Right ventricle myocardium inferior (tissue), 1 donor: ENCODE measurements at places on chromosomes 6 and 20. TPM values are rescaled to one million over a fixed set of nuclear protein-coding genes. Genes with fewer than 3 reads are reported as not detected.

The SLC17A1 gene
- total RNA-seq: not detected

The SS18L1 gene
- total RNA-seq: 7.8 TPM

DNA sequence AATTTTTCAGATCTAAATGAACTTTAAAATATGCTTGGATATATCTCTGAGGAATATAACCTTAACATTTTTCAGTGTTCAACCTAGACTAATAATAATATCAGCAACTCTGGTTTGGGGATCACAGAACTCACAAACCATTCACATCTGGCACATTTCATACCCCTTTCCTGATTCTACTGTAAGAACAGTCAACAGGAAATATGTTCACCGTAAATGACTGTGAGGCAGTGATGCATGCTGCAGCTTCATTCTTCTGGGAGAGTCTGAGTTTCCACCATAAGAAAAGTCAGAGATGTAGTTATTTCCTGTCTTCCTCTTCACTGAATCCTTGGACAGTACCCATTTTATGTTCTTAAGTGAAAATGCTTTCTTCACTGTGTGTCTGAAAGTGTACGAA lies 134.2 kb upstream of the IFNGR1 start:
- DNase-seq: no peak

The SDC4 gene
- 82.1 TPM for total RNA-seq

- DNase-seq: no peak
Measured at GRCh38 chr20:11181966-11182365, 508.2 kb upstream of the JAG1 start.

The C6orf132 gene
- total RNA-seq: 2.0 TPM

DNA sequence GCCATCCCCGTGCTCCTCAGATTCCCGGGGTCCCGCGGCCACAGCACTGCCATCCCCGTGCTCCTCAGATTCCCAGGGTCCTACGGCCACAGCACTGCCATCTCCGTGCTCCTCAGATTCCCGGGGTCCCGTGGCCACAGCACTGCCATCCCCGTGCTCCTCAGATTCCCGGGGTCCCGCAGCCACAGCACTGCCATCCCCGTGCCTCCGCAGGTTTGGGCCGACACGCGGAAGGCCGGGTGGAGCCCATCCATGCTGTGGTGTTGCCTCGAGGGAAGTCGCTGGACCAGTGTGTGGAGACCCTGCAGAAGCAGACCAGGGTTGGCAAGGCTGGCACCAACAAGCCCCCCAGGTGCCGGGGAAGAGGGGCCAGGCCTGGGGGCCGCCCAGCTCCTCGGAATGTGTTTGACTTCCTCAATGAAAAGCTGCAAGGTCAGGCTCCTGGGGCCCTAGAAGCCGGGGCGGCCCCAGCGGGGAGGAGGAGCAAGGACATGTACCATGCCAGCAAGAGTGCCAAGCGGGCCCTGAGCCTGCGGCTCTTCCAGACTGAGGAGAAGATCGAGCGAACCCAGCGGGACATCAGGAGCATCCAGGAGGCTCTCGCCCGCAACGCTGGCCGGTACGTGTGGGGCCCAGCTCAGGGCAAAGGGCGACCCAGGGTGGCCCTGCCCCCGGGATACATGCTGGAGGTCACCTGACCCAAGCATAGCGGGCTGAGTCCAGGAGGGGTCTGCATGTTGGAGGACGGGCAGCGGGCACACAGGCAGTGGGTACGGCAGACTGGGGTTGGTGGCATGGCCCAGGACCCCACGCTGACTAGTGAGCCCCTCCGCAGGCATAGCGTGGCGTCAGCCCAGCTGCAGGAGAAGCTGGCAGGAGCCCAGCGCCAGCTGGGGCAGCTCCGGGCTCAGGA lies 1.3 kb upstream of the LIME1 start:
- DNase-seq: no peak

GRCh38 chr6:110529907-110530306 lies 53.5 kb upstream of the SLC22A16 start:
- DNase-seq: no peak

DNA sequence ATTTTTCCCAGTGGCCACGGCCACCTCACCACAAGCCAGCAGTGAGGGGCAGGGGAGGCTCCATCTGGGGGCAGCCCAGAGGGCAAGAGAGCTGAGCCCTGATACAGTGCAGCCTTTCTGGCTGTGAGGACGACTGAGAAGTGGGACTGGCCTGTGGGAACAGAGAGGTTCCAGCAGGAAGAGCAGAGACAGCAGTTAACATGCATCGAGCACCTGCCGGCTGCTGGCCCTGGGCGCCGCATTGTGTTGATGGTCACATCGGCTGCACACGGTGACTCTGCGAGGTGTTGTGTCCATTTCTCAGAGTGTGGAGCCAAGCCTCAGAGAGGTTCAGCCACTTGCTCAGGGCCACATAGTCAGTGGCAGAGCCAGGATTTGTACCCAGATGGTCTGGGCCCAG lies 9.8 kb downstream of the FOXS1 start:
- no peak for DNase-seq

- no peak for DNase-seq
Measured at GRCh38 chr6:160272707-160273106, 14.1 kb upstream of the SLC22A2 start.

DNA sequence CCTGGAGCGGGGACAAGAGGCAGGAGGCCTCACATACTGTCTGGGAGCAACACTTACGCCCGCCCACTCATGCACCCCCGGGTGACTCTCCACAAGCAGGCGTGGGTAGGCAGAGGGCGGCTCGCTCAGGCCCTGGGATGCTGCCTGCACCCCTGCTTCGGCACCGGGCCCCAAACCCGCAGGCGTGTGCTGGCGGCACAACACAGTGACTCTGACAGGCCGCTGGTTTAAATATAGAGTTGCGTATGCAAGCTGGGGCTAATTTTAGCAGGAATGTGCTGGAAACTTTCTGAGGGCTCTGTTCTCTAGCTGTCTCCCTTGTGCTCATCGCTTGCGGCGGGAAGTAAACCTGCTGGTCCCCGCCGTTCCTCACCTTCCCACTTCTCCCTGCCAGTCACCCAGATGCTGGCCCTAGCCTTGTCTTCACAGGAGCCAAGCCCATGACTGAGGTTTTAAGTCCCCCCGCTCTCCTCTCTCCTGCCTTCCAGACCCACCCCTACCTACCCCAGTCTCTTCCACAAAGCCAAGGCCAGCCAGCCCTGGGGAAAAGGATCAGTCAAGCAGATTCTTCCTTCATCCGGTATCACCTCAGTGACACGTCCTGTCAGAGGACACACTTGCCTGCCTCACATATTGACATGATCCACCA lies 94.5 kb upstream of the FOXP4 start:
- DNase-seq: no peak

The WFDC2 gene
- 0.95 TPM for total RNA-seq

DNA sequence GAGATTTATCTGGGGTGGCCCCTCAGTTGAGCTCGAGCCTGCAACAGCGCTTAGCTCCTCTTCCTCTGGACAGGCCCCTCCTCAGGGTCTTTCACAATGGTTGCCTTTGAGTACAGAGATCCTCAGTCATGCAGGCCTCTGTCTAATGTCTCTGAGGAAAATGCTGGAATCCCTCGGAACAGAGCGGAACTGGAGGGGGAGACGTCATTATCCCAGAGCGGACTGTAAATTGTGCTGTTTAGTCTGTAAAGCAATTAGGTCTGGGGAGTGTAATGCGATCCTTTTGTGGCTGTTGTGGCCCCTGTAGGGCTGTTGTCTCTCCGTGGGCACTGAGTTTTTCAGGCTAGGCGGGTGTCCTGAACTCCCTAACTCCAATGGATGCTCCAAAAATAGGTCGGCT lies 15.0 kb upstream of the DAAM2 start:
- DNase-seq: no peak
